ENCODE measurements at places on chromosomes 13 and 19.
A peak's percentile ranks its signal among the peaks of the same experiment; 100 is the strongest.

- no peak for DNase-seq
Observed at GRCh38 chr13:53873558-53873957, 844.9 kb downstream of the OLFM4 start.

GRCh38 chr13:19810996-19811881 is 28.5 kb upstream of the PSPC1 start:
- no peak for DNase-seq

- no peak for DNase-seq
Observed at GRCh38 chr13:98918771-98919170, 59.1 kb downstream of the DOCK9 start.

DNA sequence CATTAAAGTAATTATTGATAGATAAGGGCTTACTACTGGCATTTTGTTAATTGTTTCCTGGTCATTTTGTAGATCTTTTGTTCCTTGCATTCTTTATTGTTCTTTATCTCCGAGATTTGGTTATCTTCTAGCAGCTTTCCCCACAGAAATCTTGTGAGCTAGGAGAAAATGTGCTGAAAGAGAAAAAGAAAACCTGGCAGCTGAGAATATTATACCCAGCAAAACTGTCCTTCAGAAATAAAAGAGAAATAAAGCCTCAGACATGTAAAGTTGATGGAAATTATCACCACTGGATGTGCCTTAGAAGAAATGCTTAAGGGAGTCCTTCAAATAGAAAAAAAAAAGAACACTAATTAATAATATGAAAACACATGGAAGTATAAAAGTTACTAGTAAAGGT is 464.9 kb upstream of the GPC6 start:
- DNase-seq = no peak

GRCh38 chr19:58274771-58275201 is 4.0 kb upstream of the ZNF8 start:
- DNase-seq = no peak

GRCh38 chr13:40063278-40063698 is 407.8 kb downstream of the COG6 start:
- DNase-seq = no peak

GRCh38 chr13:107827840-107828549 is 387.3 kb downstream of the LIG4 start:
- DNase-seq = no peak

- DNase-seq = no peak
Observed at GRCh38 chr19:57406516-57407123, 4.3 kb upstream of the ZNF17 start.

DNA sequence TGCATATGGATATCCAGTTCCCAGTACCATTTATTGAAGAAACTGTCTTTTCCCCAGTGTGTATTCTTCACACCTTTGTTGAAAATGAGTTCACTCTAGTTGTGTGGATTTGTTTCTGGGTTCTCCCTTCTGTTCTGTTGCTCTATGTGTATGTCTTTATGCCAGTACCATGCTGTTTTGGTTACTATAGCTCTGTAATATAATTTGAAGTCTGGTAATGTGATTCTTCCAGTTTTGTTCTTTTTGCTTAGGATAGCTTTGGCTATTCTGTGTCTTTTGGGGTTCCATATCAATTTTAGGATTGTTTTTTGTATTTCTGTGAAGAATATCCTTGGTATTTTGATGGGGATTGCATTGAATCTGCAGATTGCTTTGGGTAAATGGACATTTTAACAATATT is 35.2 kb downstream of the ZNF136 start:
- DNase-seq = no peak

DNA sequence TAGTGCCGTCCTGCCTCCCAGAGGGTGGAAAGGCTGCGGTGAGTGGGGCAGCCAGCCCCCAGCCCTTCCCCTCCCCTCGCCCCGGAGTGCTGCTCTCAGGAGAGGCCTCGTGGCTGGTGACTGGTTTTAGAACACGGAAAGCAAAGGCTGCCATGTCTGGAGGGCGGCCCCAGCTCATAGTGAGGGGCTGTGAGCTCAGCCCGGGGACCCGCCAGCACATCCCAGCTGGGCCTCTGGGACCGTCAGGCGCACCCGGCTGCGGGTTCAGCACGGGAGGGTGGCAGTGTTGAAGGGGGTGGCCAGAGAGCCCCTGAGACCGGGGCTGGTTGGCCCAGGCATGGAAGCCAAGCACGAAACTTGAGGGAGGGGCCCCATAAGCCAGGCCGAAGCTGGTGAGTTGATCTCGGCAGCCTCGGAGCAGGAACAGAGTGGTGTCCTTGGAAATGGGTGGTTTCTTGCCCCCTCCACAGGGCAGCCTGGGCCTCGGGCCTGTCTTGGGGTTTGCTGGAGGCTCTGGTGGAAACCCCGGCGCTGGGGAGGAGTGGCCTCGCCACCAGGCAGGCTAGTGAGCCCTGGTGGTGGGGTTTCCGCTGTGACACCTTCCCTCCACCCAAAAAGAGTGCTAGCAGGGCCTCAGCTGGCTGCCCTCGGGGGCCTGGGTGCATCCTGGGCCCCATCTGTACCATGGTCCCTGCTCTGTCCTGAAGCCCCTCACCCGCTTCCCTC is 157.7 kb downstream of the KDM4B start:
- no peak for DNase-seq

GRCh38 chr19:567296-567900 is 5.0 kb upstream of the BSG start:
- DNase-seq = no peak

DNA sequence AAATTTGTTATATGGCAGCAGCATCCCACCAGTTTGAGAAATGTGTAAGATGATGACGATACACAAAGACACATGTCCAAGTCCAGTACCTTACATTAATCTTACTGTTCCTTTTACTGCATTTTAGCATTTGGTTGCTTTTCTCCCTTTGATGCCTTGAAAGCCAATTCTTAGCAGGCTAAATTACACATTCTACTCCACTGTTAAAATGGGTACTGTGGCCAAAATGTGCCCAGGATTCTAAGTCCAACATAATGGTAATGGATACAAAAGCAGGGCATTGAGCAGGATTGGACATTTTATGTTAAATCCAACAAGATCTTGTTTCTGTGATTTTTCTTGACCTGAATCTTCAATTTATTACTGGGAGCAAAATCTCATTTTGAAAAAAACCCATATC is 52.8 kb upstream of the RAP2A start:
- no peak for DNase-seq

- no peak for DNase-seq
Observed at GRCh38 chr19:35206379-35206778, 22.2 kb downstream of the FAM187B start.

- DNase-seq = no peak
Observed at GRCh38 chr13:30504081-30504480, 38.3 kb upstream of the HMGB1 start.

DNA sequence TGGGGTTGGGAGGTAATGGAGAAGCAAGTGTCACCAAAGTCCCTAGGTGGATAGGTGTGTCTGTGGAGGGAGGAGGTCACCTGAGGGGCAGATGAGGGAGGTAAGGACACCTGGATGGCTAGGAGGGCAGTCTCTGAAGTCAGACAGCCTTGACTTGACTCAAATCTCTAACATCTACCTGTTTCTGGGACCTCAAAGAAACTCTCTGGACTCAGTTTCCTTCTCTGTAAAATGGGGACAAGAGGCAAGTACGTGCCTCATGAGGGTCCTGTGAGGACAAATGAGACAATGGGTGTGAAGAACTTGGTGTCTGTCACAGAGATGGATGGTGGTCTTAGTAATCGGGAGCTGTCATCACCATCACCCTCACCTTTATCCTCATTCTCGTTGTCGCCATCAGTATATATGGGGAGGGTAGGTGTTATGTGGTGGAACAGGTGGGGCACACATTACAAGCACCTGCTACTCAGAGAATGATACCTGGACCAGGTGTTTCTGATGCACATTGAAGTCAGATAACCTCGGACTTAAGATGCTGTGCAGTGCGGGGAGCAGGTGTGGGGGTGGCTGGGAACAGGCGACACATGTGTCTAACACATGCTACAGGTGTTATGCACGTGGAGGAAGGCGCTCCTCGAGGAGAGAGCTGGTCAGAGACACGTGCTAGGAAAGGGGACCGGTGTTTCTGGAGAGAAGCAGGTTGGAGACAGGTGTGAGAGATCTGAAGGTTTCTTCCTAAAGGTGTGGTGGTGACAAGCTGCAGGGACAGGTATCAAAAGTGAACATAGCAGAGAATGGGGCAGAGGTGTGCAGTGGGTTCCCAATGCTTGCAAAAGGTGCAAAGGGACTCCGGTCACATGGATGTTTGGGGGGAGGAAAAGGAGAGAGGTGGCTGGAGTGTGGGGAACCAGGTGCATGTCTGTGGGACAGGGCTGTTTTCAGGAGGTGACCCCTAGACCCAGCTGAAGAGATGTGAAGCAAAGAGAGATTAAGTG is 3.8 kb downstream of the ERFL start:
- no peak for DNase-seq

- no peak for DNase-seq
Observed at GRCh38 chr13:66262330-66262729, 967.8 kb downstream of the PCDH9 start.

- DNase-seq = peak; percentile 28
Observed at GRCh38 chr13:27375686-27376326, 48.6 kb upstream of the GTF3A start.

DNA sequence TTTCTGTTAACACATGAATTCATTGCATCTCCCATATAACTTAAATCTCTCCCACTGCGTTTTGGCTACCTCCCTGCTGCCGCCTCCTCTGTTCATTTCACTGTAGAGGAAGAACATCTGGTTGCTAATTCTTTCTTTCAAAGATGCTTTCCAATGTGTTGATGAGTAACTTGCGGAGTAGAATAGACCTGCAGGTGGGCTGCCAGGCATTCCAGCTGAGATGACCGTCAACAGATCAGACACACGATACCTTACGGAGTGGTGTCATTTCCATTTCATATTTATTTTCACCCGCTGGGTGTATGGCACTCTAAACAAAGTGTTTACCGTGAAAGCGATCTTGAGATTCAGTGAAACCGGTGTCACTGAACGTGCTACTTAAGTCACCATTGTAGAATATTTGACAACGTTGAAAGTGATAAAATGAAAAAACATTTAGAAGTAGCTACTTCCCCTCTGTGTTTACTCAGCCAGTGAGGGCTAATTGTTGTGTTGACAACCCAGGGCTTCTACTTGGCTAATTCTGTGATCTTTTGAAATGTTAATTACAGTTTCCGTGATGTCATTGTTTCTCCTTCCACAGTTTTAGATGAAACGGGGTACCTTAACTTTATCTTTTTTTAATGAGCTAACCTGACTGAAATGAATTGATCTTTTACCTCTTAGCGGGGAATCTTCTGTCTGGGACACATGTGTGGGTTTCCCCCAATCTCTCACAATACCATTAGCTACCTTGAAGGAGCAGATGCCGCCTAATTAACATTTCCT is 228.5 kb upstream of the ARGLU1 start:
- no peak for DNase-seq

DNA sequence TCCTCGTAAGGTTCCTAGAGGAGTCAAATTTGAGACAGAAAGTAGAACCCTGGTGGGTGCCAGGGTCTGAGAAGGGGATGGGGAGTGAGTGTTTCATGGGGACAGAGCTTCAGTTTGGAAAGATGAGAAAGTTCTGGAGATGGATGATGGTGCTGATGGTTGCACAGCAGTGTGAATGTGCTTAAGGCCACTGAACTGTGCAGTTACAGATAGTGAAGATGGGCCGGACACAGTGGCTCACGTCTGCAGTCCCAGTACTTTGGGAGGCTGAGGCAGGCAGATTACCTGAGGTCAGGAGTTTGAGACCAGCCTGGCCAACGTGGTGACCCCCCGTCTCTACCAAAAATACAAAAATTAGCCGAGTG is 917 bp downstream of the SPC24 start:
- DNase-seq = no peak

- DNase-seq = no peak
Observed at GRCh38 chr13:87533776-87534175, 137.4 kb upstream of the SLITRK5 start.

- DNase-seq = no peak
Observed at GRCh38 chr19:4914736-4915501, 5.6 kb downstream of the UHRF1 start.

DNA sequence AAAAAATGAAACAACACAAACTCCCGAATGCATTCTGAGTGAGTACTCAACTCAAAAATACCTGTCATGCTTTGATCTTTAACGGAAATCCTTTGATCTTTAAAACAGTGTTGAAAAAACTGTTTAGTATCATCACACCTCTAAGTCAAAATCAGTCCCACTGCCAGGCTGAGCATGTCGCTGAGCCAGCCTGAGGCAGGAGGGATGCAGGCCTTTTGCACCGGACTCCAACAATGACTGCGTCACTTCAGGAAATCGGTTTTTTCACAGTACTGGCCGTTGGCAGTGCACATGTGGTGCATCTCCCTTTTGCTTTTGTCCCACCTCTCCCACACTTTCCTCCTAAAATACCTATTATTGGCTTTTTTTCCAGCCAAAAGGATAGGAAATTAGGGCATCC is 78.2 kb downstream of the SHISA2 start:
- no peak for DNase-seq

Data from smooth muscle cell of the brain vasculature (primary cell).